Kidney glomerular epithelial cell (primary cell): ENCODE measurements at places on chromosomes 16 and 17.

DNA sequence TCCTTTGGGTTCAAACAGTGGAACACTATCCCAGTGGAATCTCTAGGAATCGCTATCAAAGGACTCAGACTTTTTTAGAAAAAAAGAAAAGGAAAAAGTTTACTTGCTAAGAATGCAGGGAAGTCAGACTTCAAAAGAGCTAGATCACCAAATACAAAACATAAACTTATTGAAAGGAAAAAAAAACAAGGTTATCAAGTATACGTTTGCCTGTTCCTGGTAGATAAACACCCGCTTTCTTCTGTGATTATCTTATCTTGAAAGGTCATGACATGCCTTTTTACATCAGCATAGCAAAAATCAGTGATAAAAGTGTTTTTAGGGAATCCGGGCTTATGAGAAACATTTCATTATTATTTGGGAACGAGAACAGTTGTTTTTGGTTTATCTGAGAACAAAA, 129.3 kb upstream of the TMEM97 start:
- no peak for DNase-seq

GRCh38 chr16:87924041-87924810, 12.1 kb downstream of the CA5A start:
- peak; percentile 59 for DNase-seq

GRCh38 chr16:88616320-88616719, 22.1 kb upstream of the IL17C start:
- no peak for DNase-seq

DNA sequence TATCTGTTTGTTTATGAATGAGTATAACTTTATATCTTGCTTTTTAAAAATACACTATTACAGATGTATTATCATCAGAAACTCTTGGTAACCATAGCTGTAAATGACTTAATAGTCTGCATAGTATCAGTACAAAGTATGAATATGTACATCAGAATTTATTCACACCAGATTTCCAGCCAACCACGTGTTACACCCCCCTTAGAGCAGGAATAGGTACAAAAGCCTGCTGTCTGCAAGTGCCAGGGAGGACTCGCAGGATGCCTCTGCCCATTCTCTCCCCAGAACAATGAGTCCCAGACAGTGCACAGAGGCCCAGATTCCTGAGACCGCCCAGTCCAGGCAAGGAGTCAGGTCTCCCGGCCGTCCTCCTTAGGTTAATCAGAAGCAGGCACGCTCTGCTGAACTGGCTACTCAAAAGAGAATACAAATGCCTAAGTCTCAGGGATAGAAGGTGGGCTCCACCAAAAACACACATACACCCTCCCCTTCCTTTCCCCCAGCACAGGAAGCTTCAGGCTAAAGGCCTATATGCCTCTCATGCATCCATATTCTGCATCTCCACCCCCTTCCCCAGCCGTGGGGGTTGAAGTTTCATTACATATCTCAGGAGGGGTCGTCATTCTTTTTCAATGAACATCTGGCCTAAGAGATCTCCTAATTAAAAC, 159.1 kb upstream of the CDH11 start:
- no peak for DNase-seq

DNA sequence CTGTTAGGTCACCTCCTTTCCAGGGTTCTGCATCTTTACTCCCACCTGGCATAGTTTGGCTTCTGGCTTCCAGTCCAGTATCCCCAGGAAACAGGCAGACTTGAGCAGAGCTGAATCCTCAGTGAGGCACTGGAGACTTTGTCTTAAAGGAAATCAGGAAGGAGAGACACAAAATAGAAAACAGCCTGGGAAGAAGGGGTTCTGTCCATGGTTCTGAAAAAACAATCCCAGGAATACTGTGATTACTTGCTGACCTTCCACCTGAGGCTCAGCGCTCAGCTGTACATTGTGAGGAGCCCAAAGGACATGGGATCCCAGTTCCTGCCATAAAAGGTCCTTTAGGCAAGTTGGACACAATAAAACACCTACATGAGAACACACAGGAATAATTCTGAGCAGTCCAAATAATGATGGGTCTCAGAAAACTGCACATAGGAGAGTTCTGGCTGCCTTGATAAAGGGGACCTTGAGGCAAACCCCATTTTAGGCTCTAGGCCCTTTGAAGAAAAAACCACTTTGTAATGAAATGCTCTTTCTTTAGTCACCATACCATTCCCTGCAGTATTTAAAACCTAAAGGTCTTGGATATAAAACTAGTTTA, 81.4 kb upstream of the CRHR1 start:
- peak; percentile 6 for DNase-seq

DNA sequence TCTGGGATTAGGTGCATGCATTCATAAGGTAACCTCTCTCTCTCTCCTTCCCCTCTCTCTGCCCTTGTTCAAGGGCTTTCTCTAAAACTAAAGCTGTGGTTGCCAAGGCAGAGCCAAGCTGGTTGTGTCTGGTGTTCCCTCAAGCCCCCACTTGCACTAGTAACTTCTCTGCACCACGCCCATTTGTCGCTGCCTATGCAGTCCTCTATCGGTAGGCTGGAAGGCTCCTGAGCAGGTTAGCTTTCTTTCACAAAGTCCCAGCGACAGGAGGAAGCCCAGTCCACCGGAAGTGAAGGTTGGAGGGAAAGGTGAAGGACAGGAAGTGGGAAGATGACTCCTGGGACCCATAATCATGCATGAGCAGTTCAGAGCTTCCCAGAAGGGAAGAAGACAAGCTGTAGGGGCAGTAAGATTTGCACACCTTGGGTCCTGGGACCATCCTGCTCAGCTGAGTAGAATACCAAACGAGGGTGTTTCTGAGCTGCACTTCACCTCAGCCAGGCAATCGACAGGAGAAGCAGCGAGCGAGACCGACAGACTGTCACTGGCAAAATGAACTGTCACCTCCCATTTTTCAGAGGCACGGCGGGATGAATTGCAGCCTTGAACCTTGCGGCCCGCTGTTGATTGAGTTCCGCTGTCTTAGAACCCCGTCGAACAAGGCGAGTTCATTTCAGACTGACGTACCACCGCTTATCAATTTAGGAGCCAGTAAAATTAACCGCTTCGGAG, 14.7 kb upstream of the SKAP1 start:
- no peak for DNase-seq

DNA sequence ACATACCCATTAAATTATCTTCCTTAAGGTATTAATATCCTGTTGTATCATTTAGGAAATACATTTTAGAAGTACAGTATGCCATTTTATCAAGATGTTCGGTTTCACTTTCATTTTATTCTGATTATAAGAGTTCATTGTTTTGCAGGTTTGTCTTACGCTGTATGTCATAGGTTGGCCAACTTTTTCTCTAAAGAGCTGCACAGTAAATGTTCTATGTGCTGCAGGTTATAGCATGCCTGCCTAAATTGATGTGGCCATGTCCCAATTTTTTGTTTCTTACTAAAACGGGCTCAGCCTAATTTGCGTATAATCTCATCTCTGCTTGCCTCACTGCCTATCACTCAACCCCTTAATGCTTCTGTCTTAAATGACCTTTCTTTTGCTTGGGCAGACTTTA, 126.4 kb downstream of the USP22 start:
- no peak for DNase-seq

- DNase-seq: no peak
Observed at GRCh38 chr16:11250786-11251524, 5.0 kb downstream of the SOCS1 start.

- DNase-seq: peak; percentile 23
Observed at GRCh38 chr16:77169650-77170236, 21.2 kb upstream of the MON1B start.

- DNase-seq: no peak
Observed at GRCh38 chr17:80538484-80538883, 6.2 kb upstream of the RPTOR start.

DNA sequence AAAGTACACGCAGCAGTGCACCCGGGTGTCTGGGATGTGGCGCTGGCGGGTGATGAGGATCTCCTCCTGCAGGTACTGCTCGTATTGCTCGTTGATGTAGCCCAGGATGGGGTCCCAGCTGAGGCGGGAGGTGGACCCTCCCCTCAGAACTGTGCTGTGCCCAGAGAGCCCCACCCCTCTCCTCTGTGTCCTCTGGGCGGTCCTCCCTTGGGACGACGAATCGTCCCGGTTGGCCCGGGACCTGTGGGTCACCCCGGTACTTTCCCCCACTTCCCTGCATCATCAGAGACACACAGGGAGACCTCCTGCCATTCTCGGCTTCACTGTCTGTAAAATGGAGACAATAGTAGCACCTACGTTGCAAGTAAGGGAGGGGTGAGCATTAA, 4.2 kb downstream of the SEPTIN12 start:
- no peak for DNase-seq

- DNase-seq: no peak
Observed at GRCh38 chr17:1024076-1024475, 27.1 kb downstream of the TIMM22 start.

DNA sequence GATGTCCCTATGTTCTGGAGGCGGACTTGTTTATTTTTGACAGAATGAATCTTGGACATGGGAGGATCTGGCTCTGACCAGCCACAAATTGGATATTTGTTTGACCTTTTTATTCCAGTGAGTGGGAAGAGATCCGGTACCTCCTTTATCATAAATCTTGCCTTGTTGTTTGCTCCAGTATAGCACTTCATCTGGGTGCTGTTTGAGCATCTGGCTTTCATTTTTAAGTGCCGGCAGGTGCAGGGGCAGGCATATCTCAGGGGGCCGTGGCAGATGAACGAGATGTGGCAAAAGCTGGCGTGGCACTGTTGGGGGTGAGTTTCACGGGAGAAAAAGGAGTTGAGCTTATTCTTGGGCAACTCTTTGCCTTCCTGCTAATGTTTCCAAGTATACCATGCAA, 37.8 kb downstream of the MSI2 start:
- DNase-seq: no peak

GRCh38 chr16:57723170-57723569, 12.4 kb upstream of the KATNB1 start:
- peak; percentile 16 for DNase-seq

DNA sequence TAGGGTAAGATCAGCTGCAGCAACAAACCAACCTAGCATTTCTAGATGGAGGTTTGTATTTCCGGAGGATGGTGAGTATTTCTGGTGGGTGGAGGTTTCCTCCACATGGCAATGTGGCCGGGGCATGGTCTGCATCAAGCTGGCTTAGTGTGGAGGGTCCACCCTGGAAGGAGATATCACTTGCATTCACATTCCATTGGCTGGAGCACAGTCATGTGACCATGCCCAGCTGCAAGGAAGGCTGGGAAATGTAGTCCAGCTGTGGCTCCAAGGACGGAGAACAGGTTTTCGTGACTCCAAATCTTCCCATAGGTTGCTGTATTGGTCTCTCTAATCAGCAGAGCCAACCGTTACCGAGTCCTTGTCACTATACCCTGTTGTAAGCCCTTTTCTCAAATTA, 68.7 kb downstream of the RAI1 start:
- DNase-seq: no peak

DNA sequence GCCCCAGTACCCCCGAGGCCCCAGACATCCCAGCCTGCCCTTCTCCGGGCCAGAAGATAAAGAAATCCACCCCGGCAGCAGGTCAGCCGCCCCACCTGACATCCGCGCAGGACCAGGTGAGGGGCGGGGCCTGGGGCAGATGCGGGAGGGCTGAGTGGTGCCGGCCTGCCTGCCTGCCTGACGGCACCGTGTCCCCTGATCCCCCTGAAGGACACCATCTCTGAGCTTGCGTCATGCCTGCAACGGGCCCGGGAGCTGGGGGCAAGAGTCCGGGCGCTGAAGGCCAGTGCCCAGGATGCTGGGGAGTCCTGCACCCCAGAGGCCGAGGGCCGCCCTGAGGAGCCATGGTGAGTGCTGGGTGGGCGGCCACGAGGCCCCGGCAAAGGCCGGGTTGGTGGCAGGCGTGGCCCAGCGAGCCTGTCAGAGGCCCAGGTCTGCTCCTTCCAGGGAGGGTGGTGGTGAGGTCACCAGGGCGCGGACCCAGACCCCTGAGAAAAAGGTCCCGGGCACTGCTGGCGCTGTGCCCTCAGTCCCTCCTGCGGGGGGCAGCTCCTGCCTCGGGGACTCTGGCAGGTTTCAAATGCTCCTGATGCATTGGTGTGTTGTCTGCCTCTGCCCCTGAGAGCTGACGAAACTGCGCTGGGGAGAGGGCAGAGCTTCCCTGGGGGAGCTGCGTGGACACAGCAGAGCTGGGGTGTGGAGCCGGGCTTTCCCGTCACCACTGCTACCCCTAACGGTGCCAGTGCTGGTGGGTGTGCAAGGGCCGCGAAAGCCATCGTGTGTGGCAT, 1.2 kb downstream of the CDT1 start:
- no peak for DNase-seq

GRCh38 chr17:13671341-13671740, 69.6 kb upstream of the HS3ST3A1 start:
- no peak for DNase-seq

DNA sequence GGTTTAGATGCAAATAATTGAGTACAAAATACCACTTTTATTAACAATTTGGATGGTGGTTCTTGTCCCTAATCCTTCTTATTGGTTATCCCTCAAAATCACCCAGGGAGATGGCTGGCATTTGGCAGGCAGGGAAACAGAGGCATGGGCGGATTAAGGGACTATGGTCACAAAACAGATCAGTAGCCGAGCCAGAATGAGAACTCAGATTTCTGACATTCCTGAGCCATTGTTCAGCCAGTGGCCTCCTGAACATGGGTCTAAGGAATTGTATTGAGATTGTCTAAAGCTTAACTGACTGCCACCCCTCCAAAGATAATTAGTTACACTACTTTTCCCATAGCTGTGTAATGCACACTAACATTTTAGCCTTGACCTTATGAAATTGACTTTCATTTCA, 88.4 kb downstream of the CHD9NB start:
- no peak for DNase-seq

DNA sequence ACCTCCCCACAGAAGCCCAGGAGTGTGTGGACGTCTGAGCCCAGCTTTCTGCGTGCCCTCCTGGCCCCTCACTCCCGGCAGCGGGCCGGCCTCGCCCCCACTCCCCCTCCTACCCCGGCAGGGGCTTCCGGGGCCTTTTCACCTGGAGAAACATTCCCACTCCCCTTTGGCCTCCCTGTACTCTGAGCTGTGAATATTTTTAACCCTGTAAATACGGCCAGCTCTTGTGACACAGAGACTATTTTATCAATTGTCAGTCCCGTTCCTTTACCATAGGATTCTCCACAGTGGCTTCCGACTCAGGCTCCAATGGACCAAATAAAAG, 5.9 kb upstream of the PRR35 start:
- no peak for DNase-seq

- peak; percentile 83 for DNase-seq
Observed at GRCh38 chr17:72422505-72423285, 301.9 kb downstream of the SOX9 start.

- no peak for DNase-seq
Observed at GRCh38 chr17:5793157-5793556, 208.8 kb upstream of the NLRP1 start.

GRCh38 chr17:39131616-39132015, 19.8 kb downstream of the PLXDC1 start:
- DNase-seq: no peak
